ENCODE measurements at places on chromosomes 1 and 21.

DNA sequence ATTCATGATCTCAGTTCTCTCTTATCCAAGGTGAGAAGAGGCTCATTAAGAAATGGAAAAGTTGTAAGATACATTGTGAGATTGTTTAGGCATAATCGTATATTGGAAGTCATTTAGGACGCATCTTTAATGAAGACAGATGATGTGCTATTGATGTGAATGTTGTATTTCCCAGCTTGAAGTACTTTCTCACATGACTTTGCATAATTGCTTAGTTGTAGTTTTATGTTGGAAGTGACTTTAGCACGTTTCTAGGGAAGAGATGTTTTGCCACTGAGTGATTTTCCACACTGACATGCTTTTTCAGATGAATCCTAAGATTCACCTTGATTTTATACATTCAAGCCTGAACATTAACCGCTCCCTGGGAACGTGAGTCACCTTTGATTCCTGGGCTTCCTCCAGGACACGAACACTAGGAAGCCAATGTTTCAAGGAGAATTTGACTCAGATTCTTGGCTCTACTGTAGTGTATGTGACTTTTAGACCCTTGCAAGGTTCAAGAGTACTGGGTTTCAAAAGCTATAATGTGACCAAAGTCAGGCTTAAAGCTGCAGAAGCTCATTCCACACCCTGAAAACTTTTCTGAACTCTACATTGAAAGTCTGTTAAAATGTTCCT is 27.9 kb downstream of the ANGEL2 start:
- DNase-seq: no peak

DNA sequence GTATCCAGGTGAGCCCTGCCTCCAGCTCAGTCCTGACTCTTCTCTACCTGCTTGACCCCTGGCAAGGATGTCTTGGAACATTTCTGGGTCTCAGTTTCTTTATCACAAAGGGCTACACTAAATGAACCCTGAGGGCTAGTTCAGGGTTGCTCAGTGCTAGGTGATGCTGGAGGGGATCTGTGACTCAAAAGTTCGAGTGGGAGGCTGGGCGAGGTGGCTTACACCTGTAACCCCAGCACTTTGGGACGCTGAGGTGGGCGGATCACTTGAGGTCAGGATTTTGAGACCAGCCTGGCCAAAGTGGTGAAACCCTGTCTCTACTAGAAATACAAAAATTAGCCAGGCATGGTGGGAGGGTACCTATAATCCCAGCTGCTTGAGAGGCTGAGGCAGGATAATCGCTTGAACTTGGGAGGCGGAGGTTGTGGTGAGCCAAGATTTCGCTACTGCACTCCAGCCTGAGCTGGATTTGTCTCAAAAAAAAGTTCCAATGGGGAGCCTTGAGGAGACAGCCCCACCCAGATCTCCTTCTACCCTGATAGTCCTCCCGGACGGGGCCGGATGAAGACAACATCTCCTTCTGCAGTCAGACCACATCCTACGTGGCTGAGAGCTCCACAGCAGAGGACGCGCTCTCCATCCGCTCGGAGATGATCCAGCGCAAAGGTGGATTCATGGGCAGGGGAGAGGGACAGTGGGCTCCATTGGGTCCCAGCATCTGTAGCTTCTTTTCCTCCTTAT is 48.9 kb downstream of the YARS1 start:
- DNase-seq: no peak

DNA sequence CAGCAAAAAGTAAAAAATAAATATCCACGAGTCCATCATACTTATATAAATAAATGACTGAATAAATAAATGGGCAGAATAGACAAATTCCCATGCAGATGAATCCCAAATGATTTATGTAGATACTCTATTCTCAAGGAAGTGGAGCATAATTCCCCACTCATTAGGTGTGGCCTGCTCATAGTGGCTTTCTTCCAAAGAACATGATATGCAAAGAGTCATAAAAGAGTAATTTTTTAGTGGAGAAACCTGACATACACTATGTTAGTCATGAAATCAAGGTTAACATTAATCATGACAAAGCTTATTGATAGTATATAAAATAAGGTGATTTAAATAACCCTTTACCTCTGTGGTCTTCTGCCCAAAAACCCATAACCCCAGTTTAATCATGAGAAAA is 298.9 kb downstream of the DPYD start:
- no peak for DNase-seq

- DNase-seq: no peak
These were observed 130.5 kb upstream of the ZNF644 start for GRCh38 chr1:91152331-91152730.

DNA sequence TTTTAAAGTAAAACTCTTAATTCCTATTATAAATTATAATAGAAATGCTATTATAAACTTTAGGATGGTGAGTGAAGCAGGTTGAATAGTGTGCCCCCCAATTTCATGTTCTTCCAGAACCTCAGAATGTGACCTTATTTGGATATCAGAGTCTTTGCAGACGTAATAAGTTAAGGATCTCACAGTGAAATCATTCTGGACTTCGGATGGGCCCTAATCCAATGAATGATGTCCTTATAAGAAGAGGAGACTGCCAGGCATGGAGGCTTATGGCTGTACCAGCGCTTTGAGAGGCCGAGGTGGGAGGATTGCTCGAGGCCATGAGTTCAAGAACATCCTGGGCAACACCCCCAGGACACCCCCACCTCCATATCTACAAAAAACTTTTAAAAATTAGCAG is 9.4 kb upstream of the MT1HL1 start:
- DNase-seq: no peak

DNA sequence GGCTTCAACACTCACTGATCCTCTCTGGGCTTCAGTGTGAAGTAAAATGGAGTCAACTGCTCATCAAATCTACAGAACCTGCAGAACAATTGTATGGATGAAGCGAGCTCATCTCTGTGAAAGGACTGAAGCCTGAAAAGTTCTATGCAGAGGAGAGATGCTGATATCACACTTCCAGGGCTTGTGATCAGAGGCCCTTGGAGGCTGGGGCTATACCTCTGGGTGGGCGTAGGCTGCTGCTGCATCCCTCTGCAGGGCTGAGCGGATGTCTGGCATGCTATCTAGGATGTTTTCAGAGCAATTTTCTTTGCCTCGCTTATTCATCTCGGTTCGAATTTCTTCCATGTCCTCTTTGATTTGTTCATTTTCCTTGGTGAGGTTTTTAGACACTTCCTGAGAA is 17.6 kb downstream of the OLFML2B start:
- no peak for DNase-seq

DNA sequence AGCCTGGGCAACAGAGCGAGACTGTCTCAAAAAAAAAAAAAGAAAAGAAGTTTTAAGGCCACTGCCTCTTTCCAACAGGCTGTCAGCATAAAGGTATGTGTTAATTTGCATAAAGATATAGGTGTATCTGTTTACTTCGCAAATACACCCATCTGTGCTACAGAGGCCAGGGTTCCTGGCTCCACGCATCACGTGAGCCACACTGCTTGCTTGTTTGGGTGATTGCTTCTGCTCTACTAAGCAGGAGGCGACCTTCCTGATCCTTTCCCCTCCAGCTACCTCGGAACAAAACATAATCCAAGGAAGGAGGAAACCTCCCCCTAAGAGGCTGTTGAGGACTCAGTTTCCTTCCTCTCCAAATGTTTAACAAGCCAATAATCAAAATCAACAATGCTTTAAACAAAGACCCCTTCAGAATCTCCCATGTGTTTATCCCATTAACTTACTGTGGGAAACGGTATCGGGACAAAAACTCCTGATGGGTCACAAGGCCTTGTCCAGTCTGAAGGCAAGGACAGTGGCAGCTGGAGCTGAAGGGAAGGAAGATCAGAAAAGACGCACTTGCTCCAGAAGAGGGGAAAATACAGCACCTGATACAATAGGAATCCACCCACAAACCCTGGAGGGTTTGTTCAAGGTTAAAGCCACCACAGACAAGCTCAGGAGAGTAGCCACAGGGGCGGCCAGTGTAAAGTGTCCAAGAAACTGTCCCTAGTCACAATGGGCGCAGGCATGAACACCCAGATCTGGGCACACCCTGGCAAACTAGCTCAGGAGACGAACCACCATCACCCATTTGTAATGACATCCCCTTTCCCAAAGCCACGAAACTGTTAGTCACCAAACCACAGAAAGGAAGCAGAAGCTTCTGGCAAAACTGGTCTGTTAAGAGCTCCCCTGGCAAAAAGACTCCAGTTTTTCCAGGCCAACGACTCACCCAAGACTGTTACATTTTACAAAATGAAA is 17.2 kb downstream of the CTNNBIP1 start:
- DNase-seq: peak; percentile 62

- no peak for DNase-seq
These were observed 127.2 kb downstream of the CACHD1 start for GRCh38 chr1:64597113-64597512.

DNA sequence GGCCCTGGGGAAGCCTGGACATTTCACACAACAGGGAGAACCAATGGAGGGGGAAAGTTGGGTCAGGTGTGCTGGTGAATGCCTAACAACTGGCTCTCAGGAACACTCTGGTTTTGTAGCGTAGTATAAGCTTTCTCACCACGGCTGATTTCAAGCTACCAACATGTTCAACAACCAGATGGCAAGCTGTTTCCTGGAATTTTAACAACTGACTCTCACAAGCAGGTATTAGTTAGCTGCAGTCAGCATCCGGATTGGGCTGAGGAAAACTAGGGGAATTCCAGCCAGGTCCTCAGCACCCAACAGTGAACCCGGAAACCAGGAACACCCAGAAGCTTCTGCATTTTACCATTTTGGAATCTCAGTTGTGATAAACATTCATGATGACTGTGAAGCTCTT is 162.3 kb upstream of the CAMK1G start:
- peak; percentile 38 for DNase-seq

DNA sequence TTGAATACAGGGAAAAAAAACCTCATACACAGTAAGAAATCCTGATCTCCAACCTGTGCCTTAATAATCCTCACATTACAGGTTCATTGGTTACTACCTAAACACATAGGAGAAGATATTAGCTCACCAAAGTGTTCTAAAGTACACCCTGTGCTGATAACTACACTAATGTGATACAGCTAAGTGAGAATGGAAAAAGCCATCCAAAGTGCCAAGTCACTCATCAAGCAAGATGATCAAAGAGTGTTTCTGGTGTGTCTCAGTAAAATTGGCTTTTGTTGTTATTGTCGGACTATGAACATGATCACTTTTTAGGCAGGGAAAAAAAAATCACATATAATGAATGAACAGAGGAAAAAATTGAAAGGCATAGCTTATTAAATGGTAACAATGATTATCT is 31.4 kb downstream of the EPS15 start:
- DNase-seq: no peak

GRCh38 chr1:176843352-176844297 is 320.9 kb downstream of the ASTN1 start:
- peak; percentile 73 for DNase-seq

DNA sequence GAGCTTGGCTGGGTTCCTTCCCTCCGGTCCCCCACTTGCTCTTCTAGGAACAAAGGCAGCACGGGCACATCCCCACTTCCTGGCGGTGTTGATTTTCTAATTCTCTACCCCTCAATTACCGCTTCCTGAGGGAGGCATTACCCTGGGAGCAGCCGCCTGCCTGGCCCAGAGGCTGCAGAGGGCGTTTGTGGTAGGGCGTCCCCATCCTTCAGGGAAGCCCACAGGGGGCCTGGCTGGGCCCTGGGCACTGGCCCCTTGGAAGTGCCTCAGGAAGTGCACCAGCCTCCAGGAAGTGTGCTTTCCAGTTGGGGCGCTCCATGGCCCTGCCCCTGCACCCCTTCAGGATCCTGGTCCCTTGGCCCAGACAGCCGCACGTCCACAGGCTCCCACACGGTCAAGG is 42.1 kb upstream of the CASZ1 start:
- no peak for DNase-seq

DNA sequence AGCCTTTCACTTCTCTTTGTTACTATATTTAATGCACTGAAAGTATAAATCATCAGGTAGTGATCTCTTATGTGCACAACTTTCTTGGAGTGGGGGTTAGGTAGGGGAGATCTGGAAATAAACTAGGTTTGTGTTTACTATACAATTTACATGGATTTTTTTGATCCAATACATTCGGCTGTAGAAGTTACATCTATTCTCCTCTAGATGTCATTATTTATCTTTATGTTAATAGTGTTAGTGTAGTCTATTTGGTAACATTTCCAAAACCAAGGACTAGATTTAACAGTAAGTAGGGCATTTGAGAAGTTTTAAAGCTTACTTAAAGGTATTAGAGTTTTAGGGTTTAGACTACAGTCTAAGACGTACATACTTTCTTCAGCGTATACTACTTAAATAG is 5.4 kb downstream of the VPS45 start:
- peak; percentile 42 for DNase-seq

GRCh38 chr1:25794325-25794724 is 5.7 kb upstream of the SELENON start:
- DNase-seq: no peak

GRCh38 chr1:80418134-80418533 is 1382.6 kb upstream of the ADGRL2 start:
- no peak for DNase-seq

DNA sequence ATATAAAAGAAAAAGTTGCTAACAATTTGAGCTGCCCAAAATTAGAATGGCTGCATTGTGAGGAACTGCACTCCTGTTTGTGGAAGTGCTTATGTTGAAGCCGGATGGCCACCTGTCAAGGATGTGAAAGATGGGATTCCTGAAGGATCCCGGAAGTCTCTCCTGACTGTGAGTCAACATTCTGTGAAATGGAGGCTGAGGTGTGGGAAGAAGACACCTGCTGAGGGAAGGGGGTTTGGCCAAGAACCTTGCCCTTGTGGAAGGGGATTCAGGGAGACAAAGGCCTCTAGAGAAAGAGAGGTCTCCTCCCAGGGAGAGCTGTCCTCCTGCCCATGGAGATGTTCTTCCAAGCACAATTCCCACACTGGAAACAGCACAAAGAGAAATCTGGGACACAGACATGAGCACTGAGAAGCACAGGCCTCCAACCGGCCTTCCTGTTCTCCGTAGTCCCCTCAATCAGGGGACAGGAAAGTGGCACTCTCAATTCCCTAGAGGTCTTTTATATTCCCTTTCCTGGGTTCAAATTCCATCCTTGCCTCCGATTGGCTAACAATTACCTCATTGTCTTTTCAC is 70.5 kb downstream of the CD2 start:
- DNase-seq: peak; percentile 60

- DNase-seq: no peak
These were observed 22.3 kb downstream of the ZBTB8B start for GRCh38 chr1:32487182-32487581.

DNA sequence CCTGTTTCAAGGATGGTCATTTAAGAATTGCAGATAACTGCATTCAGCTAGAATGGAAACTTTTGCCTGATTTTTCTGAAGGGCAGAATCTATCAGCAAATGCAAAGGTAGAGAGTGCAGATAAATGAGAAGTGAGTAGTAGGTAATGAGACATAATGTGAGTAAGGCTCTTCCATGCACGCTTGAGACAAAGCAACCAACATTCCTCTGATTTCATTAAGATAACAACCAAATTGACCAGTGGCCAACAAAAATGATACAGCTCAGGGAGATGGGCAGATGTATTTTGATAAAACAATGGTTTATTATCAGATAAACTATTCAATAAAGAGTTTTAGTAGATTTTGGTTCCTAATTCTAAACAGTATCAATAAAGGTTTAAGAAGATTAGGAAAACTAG is 404.4 kb upstream of the PBX1 start:
- no peak for DNase-seq

GRCh38 chr21:34887725-34888568 is 161.2 kb downstream of the RUNX1 start:
- DNase-seq: peak; percentile 94

- peak; percentile 94 for DNase-seq
These were observed 27.3 kb upstream of the TMEM61 start for GRCh38 chr1:54952950-54953718.

- peak; percentile 64 for DNase-seq
These were observed 39.0 kb upstream of the SYNC start for GRCh38 chr1:32741413-32742198.

GRCh38 chr1:180814258-180814657 is 98.4 kb upstream of the KIAA1614 start:
- peak; percentile 36 for DNase-seq

All from DMS53 (cell line).